ENCODE measurements at places on chromosomes 16 and 17.
A peak's percentile ranks its signal among the peaks of the same experiment; 100 is the strongest.

DNA sequence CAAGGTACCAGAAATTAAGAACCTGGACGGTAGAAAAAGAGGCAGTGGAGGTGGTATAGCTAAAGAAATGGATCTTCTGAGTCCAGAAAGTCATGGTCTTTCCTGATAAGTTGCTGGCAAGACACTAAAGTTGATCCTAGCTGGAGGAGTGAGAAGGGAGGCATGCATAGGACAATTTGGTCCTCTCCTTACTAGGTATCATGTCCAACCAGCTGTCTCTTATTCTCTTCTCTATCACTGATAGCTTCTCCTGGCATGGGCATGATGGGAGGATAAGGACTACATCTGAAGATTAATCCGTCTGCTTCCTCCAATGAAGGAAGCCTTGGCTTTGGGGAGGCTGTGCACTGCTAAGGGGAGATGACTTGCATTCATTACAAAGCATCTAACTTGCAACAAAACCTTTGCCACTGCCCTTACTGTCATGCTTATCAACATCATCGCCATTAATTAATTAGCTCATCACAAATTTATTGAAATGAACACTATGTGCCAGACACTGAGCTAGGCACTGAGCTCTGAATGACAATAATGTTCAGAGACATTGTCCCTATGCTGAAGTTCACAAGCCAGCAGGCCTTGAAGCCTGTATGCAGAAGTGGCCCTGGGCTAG, 3.1 kb upstream of the FAM117A start:
- DNase-seq = no peak

DNA sequence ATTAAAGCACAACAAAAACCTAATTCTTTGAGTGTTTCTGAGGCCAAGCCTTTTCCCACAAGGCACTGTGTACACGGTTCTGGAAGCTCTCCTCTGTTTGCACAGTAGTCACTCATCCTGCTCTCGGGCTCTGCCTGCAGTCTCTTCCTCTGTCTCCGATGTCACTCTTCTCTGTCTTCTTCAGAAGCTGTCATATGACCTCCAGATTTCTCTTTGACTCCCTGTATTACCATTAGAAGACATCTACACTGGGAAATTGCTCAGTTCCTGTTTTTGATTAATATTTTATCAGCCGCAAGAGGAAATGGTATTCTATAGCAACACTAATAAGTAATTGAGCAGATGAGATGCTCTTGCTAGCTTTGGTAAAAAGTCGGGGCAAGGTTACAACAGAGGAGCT, 422.9 kb downstream of the WWOX start:
- DNase-seq = no peak

DNA sequence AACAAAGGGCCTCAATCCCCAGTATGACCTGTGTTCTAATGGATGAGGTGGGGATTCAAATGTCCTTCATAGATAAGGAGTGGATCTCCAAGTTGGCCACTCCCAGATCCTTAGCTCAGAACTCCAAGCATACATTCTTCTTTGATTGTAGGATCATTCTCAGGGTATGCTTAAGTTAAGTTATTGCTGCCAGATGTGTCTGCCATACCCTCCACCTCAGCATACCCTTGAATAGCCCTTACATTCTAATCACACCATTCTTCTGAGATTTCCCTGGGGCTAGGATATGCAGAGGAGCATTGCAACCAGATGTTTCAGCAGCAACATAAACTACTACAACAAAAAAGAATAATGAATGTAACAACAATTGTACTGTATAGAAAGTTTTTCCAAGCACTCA, 1.6 kb upstream of the KRTAP2-4 start:
- no peak for DNase-seq

DNA sequence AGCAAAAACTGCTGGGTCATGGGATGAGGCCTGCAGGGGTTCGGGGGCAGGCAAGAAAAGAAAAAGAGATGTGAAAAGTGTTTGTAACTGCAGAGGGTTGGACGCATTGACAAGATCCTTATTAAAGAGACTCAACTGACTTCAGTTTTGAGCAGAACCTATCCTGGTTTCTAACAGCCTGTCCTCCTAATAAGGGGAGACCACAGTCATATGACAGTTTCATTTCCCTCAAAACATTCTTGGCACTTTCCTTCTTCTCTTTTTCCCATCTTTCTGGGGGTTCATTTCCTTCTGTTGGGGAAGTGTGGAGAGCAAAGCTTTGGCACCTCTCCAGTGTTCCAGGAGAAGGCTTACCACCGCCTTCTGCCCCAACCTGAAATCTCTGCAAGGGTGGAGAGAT, 118.5 kb downstream of the MAF start:
- DNase-seq = no peak

- no peak for DNase-seq
These were observed 30.2 kb upstream of the EMP2 start for GRCh38 chr16:10610499-10611184.

DNA sequence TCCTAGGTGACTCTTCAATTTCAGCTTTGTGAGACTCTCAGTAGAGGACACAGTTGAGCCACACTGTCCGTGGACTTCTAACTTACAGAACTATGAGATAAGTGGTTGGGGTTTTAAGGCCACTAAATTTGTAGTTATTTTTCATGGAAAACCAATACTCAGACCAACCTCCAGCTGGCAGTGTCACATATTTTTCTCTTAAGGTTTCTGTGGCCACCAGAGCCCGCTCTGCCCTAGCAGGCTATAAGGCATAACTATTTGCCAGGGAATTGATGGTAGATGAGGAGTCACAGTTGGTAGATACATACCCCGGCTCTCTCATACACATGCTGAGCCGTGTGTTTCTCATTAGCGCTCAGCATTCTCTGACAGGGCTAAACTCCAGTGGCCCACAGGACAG, 336.8 kb upstream of the MON1B start:
- DNase-seq = no peak

- no peak for DNase-seq
These were observed 705 bp upstream of the CDRT4 start for GRCh38 chr17:15468126-15468525.

DNA sequence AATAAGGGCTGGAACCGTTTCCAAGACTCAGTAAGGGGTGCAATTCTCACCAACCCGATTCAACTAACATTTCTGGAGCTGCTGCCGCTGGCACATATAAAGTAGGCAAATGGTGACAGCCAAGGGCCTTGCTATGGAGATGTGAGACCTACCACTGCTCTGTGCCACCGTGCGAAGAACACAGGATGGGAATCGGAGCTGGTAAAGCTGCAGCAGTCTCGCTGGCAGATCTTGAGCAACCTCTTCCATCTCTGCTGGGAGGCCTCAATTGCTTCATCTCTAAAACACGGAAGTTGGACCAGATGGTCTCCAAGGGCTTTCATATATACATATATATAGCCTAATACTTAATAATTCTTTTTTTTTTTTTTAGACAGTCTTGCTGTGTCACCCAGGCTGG, 128.9 kb upstream of the RCVRN start:
- DNase-seq = no peak

DNA sequence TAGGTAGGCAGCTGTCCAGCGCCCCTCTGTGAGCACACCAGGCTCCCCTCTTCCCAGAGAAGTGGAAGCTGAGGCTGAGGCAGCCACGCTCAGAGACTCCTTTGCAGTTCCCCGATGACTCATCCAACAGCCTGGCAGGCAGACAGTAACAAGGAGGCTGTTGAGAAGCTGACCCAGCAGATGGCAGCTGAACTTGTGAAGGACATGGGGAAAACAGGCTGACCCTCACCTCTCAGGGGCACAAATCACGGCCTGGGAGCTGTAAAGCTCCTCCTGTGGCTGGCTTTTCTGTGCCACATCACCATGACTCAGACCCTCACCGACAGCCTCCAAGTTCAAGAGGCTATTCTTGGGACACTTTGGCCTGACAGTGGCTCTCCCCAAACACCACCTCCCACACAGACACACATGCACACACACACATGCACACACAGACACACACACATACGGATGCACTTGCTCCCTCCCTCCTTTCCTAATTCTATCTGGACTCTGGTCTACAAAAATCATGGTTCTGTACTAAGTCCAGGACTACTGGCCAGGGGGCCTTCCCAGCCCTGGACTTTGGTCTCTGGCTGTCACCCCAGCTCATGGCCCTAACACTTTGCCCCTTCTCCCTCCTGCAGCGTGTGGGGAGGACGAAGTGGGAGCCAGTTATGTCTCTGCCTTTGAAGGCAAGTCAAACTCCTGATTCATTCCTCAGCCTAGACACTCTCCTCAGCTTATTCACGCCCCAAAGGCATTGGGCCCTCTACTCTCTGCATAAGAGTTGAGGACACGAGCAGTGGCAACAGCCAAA, 23.2 kb downstream of the MAP3K14 start:
- DNase-seq = peak; percentile 90

- no peak for DNase-seq
These were observed 86.1 kb downstream of the RPA1 start for GRCh38 chr17:1915889-1916288.

DNA sequence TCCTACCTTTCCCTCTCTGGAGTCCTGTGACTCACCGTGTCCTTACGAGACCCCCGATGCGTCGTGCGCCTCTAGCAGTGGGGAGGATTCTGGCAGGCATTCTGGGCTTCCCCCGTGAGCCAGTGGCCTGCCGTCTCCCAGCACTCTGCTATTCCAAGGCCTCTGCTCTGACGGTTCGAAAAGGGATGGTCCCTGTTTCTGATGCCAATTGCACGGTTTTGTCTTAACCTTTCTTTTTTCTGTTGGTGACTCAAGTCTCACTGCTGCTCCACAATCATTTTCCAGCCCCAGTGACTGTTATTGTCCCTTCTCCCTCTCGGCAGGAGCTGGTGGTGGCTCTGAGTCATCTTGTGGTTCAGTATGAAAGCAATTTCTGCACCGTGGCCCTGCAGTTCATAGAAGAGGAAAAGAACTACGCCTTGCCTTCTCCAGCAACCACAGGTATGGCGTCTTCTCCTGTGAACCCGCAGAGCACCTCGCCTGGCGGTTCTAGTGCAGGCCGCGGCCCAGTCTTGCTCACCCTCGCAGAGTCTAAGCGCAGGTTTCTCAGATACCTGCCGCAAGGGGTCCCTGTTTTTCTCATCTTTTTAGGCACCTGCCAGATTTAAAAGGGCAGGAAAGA, 100.1 kb upstream of the CHMP6 start:
- peak; percentile 89 for DNase-seq

- DNase-seq = no peak
These were observed 20.9 kb downstream of the KIFC3 start for GRCh38 chr16:57781349-57781740.

GRCh38 chr17:17320911-17321220, 17.7 kb downstream of the NT5M start:
- no peak for DNase-seq

DNA sequence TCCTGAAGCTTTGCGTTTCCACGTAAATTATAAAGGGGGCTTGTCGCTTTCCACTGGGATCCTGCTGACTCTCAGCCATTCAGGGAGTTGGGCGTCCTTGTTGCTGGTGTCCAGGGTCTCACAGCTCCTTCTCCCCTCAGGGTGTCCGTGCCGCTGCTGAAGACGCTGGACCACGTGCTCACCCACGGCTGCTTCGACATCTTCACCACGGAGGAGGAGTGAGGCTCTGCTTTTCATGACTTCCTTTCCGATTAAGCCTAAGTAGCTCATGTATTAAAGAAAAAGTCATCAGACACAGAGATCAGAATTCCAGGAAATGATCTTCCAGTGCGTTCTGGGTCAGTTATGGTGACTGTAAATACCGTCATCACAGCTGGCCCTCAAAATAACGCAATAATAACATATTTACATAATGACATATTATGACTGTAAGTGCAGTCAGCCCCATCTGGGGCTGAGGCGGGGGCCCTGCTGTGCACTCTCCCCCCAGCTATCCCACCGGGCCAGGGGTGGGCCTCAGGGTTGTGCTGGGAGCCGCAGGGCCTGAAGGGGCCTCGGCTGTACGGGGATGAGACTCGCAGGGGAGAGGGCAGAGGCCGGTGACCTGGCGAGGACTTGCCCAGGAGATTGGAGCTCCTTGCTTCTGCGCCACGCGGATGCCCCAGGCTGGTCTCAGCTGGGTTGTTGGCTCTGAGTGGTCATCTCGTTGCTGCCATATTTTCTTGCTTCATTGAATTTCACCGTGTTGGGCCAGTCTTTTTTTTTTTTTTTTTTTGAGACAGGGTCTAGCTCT, 92.9 kb upstream of the ZNF750 start:
- DNase-seq = peak; percentile 76

DNA sequence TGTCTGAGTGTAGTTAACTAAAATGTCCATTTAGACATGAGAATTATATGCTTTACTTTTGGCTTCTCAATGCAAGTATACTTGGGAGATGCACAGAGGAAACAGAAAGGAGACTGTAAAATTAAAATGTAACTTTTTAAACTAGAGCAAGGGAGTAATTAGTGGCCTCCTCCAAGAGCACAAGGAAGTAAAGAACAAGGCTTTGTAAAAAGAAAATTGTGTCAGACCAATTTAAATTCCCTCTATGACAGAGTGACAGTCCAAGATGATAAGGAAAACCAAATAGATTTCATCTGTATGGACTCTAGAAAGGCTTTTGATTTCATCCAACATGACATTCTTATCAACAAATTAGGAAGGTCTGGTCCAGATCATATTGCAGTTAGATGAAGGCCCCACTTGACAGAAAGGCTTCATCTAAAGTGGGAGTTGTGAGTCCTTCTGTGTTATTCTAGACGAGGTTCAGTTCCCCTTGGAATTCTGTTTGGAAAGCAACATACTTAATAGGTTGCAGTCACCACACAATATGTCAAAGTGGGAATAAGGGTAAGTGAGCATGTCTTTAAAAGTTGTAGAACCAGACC, 6.5 kb upstream of the CAPNS2 start:
- DNase-seq = no peak

GRCh38 chr17:81549031-81549557, 3.1 kb downstream of the FAAP100 start:
- DNase-seq = no peak

DNA sequence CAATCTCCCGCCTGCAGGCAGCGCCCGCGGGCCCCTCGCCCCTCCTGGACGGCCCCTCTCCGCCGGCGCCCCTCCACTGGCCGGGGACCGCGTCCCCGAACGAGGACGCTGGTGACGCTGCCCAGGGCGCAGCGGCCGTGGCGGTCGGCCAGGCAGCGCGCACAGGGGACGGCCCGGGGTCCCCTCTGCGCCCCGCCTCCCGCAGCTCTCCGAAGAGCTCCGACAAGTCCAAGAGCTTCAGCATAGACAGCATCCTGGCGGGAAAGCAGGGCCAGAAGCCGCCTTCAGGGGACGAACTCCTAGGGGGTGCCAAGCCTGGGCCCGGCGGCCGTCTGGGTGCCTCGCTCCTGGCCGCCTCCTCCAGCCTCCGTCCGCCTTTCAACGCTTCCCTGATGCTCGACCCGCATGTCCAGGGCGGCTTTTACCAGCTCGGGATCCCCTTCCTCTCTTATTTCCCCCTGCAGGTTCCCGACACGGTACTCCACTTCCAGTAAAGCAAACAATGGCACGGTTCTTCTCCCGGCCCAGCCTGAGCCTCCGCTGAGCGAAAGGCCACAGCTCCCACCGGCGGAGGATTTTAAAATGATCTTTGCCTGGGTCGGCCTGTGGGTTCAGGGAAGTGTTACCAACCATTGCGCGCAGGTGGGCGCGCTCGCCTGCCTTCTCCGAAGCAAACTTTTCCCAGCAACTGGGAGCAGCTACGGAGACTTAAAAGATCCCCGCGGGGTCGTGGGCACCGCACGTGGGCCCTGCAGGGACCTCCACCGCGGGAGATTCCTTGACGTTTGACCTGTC, 1.1 kb downstream of the FOXL1 start:
- DNase-seq = peak; percentile 52

- no peak for DNase-seq
These were observed 536.9 kb downstream of the XYLT1 start for GRCh38 chr16:16933861-16934260.

- no peak for DNase-seq
These were observed 60.5 kb downstream of the ACSM2B start for GRCh38 chr16:20515688-20516090.

All from choroid plexus epithelial cell (primary cell).